ENCODE measurements at places on chromosomes 1 and 21. TPM values are rescaled to one million over a fixed set of nuclear protein-coding genes. Genes with fewer than 3 reads are reported as not detected.

- no peak for DNase-seq
Measured at GRCh38 chr21:41054018-41054578, 113.9 kb upstream of the BACE2 start.

- DNase-seq: no peak
Measured at GRCh38 chr21:31667639-31668038, 8.1 kb downstream of the SOD1 start.

GRCh38 chr1:160488347-160489058 lies 34.6 kb downstream of the SLAMF6 start:
- DNase-seq: no peak

- no peak for DNase-seq
Measured at GRCh38 chr1:159000625-159001024, 9.1 kb upstream of the IFI16 start.

GRCh38 chr1:225603538-225604354 lies 49.2 kb downstream of the ENAH start:
- no peak for DNase-seq

GRCh38 chr1:210328032-210328745 lies 513 bp upstream of the HHAT start:
- DNase-seq: no peak

DNA sequence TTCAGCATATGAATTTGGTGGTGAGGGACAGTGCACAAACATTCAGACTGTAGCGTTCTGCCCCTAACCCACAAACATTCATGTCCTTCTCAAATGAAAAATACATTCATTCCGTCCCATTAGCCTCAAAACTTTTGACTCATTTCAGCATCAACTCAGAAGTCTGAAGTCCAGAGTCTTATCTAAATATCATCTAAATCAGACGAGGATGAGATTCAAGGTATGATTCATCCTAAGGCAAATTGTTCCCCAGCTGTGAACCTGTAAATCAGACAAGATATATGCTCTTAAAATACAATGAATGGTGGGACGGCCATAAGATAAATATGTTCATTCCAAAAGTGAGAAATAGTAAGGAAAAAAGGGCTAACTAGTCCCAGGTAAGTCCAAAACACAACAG lies 1195.6 kb upstream of the ADGRL4 start:
- DNase-seq: no peak

GRCh38 chr1:162536511-162536910 lies 25.0 kb upstream of the UAP1 start:
- no peak for DNase-seq

GRCh38 chr1:37764414-37764825 lies 500 bp downstream of the EPHA10 start:
- peak; percentile 66 for DNase-seq

DNA sequence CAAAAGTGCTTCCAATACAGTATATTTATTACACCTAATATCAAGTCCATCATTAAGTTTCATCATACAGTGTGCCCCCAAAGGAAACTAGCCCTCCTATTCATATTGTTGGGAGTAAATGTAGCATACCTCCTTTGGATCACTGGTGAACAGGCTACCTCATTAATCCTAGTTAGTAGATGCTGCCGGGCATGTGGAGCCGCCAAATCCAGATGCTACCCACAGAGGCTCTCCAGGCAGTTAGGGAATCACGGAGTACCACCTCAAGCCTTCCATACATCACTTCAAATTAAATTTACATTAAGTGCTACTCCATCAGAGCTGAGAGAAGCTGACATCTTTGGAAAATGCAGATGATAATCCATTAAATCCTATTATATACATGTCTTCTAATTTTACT lies 121.7 kb upstream of the FOXD3 start:
- DNase-seq: no peak

GRCh38 chr1:44594871-44595735 lies 79.2 kb downstream of the TMEM53 start:
- peak; percentile 47 for DNase-seq

DNA sequence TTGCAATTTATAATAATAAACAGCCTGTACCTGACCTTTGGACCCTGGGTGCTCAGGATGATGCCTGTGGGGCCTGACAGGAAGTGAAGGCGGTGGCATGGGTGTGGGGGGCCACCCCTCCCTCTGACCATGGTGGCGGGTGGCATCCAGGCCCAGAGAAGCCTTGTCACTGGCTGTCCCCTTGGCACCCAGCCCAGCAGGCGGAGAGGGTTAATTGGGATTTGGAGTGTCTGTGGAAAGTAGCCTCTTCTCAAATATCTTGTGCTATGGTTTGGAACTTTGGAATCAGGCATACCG lies 20.5 kb downstream of the SOX13 start:
- no peak for DNase-seq

GRCh38 chr1:20358761-20359263 lies 68.1 kb downstream of the VWA5B1 start:
- DNase-seq: peak; percentile 48

DNA sequence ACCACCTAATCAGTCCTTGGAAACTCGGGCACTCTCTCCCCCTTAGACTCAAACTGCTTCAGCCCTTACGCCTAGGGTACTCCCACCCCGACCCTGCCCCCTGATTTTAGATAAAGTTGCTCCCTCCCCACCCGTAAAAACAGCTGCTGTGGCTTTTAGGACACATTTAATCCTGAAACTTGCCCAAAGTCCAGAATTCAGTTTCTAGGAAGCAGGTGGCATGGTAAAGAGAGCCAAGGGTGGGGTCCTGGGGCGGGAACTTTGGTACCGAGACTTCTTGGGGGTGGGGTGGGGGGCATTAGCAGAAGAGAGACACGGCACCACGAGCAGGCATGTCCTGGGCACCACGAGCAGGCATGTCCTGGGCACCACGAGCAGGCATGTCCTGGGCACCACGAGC lies 52.4 kb downstream of the CASZ1 start:
- no peak for DNase-seq

DNA sequence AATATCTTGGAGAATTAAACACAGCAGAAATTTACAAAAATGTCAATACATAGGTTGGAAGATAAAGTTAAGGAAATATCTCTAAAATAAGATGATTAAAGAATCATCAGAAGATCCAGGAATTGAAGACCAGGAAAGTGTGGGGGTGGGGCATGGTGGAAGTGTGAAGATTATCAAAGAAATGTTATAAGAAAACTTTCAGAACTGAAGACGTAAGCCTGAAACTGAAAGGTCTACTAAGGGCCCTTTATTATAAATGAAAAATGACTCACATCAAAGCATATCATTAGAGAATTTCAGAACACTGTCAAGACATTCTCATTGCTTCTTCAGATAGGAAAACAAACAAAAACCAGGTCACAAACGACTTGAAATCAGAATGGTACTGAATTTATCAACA lies 92.4 kb upstream of the DPT start:
- no peak for DNase-seq

DNA sequence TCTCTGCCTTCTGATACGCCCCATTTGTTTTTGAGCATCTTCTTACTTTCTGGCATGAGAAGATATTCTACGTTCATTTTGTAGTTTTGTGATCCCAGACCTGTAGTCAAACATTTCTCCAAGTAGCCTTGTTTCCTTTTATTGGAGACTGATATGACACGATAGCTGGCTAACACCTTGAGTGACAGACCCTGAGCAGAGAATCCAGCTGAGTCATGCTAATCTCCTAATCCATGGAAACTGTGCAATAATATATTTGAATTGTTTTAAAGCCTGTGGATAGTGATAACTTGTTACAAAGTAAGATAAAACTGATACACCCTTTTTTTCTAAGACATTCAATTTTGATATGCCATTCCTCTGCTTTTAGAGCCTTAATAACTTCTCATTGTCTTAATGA lies 1.2 kb upstream of the IFI44L start:
- DNase-seq: no peak

DNA sequence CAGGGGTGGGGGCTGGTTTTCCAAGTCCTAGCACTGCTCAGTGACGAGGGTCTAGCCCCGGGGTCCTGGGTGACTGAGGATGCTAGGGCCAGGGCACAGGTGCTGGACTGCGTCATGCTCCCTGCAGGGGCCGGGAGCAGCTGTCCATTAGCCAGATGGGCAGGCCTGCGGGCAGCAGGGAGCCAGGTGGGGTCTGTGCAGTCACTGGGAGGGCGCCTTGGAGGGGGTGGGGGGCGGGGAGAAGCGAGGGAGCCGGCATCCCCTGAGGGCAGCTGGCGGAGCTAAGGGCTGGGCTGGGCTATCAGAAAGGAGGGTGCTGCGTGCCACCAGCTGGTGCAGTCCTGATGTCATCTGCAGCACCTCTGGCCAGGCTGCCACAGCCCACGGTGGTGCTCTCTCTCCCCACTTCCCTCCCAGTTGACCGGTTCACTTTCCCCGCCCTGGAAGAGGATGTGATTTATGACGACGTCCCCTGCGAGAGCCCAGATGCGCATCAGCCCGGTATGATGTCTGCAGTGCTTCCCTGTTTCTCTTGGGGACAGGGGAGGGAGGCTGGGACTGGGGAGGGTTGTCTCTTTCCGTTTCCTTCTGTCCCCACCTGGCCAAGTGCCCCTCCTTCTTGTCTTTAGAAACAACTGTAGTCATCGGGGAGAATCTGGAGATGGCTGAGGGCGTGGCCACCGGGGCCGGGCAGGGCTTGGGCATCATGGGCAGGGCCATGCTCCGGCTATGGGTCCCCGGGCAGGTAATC lies 63.8 kb downstream of the ARHGEF10L start:
- no peak for DNase-seq

DNA sequence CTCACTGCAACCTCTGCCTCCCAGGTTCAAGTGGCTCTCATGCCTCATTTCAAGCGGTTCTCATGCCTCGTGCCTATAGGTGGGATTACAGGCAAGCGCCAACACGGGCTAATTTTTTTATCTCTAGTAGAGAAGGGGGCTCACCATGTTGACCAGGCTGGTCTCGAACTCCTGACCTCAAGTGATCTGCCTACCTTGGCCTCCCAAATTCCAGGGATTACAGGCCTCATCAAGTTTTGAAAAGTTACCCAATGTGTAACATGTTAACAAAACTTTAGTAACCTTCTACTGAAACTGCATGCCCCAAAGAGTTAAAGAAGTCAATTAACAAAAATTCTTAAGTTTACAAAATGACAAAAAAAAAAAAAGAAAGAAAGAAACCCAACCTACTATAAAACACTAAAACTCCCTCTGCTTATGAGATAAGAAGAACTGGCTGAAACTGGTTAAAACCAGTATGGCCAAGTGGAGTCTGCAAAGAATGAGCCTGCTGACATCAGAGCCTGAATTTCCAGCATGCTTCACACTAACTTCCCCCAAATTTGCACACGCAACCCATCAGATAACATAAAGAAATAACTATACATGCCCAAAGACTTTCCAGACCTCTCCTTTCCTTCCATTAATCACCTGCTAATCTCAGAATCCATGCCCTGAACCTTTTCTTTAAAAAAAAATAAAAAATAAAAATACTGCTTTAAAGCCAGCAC lies 25.5 kb upstream of the PSMG1 start:
- peak; percentile 24 for DNase-seq

GFI1 gene
- 0.23 TPM for polyA plus RNA-seq

OR6N2 gene
- polyA plus RNA-seq: not detected

PEAR1 gene
- polyA plus RNA-seq: 21.1 TPM

CD1E gene
- polyA plus RNA-seq: not detected

GCSAML gene
- polyA plus RNA-seq: 0.28 TPM

CFHR3 gene
- polyA plus RNA-seq: 0.50 TPM

THEMIS2 gene
- 2.3 TPM for polyA plus RNA-seq

NUF2 gene
- polyA plus RNA-seq: 45.3 TPM

HCRTR1 gene
- 0.13 TPM for polyA plus RNA-seq

GPR37L1 gene
- polyA plus RNA-seq: 0.12 TPM

RAB7B gene
- 2.3 TPM for polyA plus RNA-seq

CFAP45 gene
- 3.8 TPM for polyA plus RNA-seq
